NCI-H1436 (cell line): ENCODE measurements at places on chromosomes 2 and 18.

DNA sequence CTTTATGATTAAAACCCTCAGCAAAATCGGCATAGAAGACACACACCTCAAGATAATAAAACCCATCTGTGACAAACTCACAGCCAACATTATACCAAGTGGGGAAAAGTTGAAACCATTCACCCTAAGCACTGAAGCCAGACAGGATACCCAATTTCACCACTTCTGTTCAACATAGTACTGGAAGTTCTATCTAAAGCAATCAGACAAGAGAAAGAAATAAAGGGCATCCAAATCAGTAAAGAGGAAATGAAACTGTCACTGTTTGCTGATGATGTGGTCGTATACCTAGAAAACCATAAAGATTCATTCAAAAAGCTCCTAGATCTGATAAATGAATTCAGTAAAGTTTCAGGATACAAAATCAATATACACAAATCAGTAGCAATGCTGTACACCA, 16.4 kb upstream of the RPRD1A start:
- DNase-seq, result no peak

DNA sequence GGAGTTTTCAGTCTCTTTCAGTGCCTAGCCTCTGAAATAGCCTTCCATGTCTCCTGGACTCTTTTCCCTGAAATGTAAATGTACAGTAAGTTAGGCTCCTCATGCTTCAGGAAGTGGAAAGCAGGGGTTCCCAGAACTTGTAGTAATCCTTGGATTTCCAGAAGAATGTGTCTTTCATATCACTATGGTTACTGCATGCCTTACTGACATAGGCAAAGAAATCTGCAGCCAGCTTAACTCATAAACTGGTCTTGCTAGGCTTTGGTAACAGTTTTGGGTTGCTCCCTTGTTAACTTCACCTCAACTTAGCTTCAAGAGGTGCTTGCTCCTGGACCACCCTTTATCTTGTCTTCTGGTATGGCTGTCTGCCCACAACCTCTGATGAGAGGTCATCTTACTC, 686.8 kb upstream of the DDX18 start:
- no peak for DNase-seq

GRCh38 chr2:68371138-68371537, 6.1 kb downstream of the PLEK start:
- DNase-seq, result no peak

DNA sequence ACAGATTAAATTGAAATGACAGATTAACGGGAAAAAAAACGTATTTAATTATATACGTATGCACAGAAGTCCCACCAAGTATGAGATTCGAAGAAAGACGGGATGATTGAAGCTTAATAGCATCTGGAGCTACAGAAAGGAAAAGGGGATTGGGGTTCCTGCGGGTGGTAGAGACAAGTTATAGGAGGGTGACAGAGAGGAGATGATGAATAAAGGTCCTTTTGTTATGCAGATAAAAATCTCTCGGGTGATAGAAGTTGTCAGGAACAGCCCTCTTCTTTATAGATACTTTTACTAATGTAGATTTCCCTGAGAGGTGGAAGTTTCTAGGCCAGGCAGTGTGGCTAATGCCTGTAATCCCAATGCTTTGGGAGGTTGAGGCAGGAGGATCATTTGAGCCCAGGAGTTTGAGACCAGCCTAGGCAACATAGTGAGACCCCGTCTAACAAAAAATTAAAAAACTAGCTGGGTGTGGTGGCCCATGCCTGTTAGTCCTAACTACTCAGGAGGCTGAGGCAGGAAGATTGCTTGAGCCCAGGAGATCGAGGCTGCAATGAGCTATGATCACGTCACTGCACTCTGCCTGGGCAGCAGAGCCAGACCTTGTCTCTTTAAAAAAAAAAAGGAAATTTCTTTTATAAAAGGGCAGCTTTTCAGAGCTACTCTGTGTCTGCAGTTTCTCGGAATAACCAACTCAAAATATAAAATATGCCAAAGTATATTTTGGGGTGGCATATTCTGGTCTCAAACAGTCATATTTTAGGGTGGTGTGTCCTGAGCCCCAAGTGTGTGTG, 113.0 kb downstream of the STPG4 start:
- DNase-seq, result no peak

GRCh38 chr2:12291303-12291702, 425.4 kb upstream of the TRIB2 start:
- no peak for DNase-seq

DNA sequence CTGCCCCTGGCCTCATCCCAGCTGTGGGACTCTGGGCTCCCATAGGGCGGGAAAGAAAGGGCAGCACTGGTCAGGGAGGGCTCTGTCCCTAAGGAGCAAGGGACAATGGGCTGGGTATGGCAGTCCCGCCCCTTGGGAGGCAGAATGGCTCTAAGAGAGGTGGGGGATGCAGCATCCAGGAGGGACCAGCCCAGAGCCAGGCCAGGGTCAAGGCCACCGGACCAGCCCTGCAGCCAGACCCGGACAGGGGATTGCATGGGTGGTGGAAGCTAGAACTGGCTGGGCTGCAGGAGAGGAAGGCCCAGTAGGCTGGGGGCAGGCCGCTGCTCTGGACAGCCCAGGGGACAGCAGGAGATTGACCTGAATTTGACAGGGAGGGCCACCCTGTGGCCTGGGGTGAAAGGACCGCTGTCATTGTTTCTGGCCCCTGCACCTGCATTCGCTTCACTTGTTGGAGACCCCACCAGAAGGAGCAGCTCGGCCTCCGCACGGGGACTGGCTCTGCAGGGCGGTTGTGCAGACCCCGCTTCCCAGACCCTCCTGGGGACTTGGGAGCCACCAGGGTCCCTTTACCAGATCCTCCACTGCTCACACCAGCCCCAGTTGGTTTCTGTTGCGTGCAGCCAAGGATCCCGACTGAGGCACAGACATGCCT, 14.6 kb downstream of the RAMP1 start:
- DNase-seq, result no peak

- no peak for DNase-seq
Measured at GRCh38 chr2:102081606-102082005, 60.9 kb upstream of the IL1R1 start.

DNA sequence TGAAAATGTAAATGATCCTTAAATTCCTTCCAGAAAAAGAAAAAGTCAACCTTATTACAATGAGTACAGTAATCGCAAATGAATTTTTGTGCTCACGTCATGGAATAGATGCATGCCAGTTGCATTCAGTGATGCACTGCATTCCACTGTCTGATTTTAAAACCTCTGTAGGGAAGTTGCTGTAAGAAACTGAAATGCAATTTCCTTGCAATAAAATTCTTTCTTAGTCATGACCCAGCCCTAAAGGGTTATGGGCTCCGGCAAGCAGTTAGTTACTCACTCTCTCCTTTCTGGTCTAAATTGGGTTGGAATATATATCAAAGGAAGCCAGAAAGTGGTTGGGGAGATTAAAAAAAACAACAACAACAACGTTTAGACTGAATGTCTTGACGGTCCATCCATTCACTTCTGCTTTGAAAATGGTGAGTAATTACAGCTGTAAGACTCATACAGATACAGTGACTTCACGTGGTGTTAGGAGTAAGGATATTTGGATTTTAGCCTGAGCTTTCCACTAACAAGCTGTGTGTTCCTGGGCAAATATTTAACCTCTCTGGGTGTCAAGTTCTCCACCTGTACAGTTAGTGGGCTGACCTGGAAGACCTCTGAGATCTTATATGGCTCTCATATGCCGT, 8.6 kb upstream of the RND3 start:
- no peak for DNase-seq

GRCh38 chr2:197464175-197464574, 10.8 kb downstream of the COQ10B start:
- DNase-seq, result no peak

DNA sequence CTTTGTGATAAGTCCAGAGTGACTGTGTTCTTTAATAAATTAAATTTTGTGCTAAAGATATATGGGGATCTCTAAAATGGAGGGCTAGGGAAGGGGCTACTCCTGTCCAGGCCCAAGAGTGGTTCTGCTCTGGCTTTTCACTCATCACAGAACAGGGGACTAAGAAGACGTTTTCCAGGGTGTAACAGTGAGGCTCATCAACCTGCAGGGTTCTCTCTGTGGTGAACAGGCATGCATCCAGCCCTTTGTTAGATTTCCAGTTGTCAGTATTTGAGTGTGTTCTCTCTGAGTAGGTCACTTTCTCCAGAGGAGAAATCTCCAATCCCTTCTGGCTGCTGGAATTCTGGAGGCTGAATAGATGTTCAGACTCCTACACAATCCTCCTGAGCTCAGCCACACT, 408.9 kb downstream of the PLCL1 start:
- no peak for DNase-seq

DNA sequence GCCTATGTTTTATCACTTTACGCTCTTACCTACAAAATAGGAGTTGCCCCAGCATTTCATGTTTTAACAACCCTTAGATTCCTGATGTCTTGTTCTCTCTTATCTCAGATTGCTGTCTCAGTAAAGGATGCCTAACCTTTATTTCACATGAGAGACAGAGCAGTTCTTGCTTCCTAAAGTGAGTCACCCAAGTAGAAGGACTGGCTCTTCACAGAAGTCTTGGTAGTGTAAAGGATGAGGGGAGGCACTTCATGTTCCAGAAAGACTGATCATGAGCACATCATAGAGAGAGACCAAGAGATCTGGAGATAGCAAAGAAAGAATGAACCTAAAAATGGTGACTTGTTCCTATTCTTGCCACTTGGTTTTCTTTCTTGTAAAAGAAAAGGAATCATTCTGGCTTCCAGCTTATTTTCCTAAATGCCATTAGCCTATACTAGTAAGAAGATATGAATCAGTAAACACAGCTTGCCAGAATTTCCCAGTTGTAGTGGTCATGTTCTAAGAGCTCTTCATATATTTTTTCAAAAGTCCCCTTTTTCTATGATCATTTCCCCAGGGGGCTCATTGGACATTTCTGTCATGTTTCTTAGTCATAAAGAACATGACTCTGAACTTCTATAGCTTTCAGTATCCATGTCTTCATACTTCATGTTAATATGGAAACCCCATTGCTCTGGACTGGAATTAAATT, 54.9 kb downstream of the MAPRE2 start:
- no peak for DNase-seq

DNA sequence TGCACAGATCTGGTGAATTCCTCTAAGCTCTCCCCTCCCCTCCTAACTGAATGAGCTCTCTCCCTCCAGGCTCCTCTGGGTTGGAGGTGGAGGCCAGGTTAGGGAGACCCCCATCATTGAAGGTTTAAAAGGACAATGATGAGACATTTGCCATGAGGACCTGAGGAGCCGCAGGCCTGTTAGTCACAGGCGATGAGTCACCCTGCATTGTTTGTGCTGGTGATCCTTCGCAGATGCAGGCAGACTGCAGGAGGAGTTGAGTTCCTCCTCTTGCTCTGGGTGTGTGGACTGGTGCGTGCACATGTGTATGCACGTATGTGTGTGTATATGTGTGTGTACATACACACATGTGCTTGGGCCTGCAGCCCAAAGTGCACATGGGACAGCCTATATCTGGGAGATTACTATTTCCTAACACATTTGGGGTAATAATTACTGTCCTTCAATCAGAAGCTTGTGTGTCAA, 42.0 kb downstream of the MCFD2 start:
- no peak for DNase-seq

DNA sequence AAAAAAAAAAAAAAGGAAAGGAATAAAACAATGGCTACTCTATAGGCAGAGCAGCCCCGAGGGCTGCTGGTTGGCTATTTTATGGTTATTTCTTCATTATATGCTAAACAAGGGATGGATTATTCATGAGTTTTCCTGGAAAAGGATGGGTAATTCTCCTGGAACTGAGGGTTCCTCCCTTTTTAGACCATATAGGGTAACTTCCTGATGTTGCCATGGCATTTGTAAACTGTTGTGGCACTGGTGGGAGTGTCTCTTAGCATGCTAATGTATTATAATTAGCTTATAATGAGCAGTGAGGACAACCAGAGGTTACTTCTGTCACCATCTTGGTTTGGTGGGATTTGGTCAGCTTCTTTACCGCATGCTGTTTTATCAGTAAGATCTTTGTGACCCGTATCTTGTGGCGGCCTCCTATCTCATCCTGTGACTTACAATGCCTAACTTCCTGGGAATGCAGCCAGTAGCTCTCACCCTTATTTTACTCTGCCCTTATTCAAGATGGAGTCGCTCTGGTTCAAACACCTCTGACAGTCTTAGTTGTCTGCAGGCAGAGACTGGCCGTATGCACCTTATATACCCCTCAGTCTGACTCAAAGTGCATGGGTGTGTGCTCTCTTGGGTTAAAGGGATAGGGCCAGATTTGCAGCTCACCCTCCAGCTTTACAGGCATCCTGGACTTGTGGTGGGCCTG, 57.7 kb downstream of the HAUS1 start:
- no peak for DNase-seq

DNA sequence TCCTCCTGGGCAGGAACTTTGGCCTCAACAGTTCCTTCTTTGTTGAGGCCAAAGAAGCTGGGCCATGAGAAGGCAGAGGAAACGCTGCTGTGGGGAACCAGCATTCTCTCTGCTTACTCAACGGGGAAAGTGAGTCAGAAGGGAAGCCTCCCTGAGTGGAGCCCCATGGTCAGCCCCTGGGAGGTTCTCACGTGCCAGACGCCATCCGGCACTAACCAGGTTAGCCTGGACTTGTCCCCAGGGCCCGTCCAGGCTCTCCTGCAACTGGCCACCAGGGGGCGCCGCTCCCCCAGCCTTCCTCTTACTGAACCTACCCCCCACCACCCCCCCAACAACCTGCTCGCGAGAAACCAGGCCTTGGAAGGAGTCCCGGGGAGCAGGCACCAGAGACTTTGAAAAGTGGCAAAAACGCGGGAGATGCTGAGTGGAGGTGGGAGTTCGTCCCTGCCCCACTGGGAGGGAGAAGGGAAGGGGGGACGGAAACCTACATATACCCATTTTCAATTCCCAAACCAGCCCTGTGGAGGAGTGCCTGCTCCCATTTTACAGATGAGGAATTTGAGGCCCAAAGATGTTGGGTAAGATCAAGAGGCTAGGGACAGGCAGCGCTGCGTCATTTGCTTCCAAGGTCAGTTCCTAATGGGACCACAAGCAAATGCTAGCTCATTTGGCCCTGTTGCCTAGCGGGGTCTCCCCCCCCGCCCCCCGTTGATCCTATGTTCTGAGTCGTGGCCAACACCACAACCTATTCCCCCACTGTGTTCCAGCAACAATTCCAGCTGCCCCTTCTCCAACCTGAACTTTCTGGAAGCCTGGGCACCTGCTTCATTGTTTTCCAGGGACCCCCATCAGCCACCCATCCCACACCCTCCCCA, 20.0 kb downstream of the TEX44 start:
- peak; percentile 87 for DNase-seq

- DNase-seq, result no peak
Measured at GRCh38 chr2:21097331-21097730, 26.4 kb upstream of the TDRD15 start.

- DNase-seq, result no peak
Measured at GRCh38 chr2:217800433-217801114, 202.2 kb downstream of the TNS1 start.
